ENCODE measurements at places on chromosomes 5 and 9.

DNA sequence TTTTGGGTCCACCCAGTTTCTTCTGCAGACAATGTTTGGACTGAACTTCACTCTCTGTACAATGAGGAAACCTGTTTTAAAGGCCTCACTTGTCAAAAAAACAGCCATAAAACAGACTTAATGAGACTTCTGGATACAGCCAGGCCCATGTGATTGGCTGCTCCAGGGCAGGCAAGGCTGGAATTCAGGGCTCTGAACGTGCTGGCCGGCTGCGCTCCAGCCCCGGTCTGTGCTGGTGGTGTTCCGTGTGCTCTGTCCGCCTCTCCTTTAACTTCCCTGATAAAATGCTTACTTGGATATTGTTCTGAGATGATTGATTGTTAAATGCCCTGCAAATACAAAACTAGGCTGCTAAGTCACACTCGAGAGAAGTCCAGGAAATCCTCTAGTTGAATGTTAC lies 131.2 kb upstream of the KLF4 start:
- DNase-seq = no peak

DNA sequence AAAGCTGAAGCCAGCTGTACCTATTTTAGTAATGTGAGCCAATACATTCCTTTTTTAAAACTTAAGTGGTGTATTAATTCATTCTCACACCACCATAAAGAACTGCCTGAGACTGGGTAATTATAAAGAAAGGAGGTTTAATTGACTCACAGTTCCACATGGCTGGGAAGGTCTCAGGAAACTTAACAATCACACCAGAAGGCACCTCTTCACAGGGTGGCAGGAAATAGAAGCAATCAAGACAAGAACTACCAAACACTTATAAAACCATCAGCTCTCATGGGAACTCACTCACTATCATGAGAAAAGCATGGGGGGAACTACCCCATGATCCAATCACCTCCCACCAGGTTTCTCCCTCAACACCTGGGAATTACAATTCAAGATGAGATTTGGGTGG lies 21.0 kb downstream of the ESM1 start:
- DNase-seq = no peak

GRCh38 chr5:32776200-32776599 lies 65.1 kb downstream of the NPR3 start:
- no peak for DNase-seq

- DNase-seq = no peak
Measured at GRCh38 chr5:109078448-109078847, 330.8 kb downstream of the FER start.

GRCh38 chr5:6761333-6761732 lies 48.1 kb downstream of the TENT4A start:
- no peak for DNase-seq

DNA sequence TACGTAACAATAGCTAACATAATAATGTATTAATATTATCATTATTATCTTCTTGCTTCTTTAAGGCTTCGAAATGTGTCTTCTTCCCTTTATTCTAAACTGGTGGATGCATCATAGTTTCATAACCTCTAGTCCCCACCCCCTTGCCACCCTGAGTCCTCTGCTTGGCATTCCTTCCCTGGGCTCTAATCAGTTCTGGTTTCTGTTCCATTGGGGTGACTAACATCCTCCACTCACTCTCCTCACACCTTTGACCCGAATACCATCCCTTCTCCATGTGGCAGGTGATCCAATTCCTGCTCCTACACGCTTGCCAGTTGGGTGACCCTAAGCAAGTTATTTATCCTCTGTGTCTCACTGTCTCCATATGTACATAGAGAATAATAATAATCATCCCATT lies 286.1 kb downstream of the TRPM3 start:
- DNase-seq = no peak

DNA sequence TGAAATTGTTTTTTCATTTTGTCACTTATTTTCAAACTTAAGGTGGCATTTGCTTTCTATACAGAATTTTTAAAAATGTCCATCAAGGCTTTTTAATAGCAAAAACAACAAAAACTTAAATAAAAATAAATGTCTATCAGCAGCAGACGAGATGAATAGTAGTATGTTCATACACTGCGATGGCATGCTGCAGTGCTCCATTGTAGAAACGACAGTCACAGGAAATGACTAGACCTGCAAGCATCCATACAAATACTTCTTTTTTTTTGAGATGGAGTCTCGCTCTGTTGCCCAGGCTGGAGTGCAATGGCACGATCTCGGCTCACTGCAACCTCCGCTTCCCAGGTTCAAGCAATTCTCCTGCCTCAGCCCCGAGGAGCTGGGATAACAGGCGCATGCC lies 41.4 kb downstream of the COL23A1 start:
- no peak for DNase-seq

GRCh38 chr5:171599411-171599810 lies 180.0 kb downstream of the FGF18 start:
- DNase-seq = no peak

- DNase-seq = peak; percentile 45
Measured at GRCh38 chr9:137614631-137615386, 4.0 kb upstream of the EHMT1 start.

DNA sequence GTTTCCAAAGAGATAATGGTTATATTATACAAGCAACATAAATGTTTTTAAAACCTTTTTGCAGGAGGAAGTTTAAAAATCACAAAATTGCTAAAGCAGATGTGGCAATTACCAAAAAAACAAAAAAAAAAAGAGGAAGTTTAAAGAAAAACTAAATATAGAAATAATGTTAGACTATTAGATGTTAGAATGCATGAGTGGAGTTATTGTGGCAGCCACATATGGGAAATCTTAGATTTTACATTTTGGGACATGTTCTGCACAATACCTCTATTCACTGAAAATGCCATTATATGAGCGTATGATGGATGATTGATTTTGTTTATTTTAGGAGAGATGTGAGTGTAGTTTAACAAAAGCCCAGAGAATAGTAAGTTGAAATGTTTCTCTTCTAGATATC lies 31.2 kb upstream of the DTWD2 start:
- DNase-seq = peak; percentile 59

DNA sequence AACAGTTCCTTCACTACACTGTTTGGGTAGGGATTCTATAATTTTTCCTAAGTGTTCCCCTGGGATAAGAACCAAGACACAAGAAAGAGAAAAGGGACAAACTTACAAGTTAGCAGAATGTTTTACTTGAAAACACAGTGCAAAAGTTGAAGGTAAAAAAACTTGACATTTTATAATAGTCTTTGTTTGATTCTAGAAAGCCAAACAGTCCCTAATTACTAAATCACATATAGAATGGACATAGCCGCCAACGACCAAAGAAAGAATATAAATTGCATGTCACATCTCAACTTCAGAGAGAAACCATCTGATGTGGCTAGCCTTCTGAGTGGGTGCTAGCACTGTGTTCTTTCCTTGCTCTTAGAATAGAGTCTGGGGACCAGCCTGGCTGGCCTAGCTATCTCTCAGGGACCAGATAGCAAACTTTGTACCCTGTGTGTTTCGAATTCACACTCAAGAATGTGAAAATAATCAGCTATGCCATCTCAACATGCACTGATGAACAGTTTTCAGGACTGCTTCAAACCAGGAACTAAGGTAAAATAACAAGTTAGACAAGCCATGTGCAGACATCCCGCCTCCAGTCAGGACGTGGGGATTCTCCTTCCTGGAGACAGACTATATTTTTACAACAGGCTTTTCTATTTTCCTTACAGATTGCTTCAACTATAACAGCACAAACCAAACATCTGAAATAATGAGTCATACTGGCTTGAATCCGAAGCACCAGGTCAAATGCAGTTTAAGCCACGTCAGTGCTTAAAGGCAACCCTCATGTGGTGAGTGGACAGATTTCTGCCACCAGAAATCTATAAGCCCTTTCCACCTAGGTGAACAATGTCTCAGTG lies 53.7 kb downstream of the LHFPL2 start:
- no peak for DNase-seq
